ENCODE measurements at places on chromosomes 2 and 18.

DNA sequence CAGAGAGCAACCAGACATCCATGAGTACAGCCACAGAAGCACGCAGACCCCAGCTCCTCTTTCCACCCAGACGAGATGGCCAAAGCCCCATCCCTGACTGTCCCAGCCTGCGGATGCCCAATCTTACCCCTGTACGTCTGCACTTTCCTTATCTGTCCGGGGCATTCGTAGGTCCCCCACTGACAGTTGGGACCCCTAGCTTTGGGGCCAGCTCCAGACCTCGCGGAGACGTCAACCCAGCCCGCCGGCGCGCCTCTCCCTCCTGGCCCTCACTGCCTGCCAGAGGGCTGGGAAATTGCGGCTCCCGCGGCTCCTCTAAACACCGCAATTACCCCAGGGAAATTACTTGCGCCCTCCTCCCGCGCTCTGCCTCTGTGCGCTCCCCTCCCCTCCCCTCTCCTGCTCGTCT lies 2.3 kb downstream of the ECEL1 start:
- DNase-seq, result no peak

GRCh38 chr2:85756195-85756594 lies 2.4 kb downstream of the ATOH8 start:
- DNase-seq, result no peak

GRCh38 chr2:199312931-199313330 lies 144.8 kb downstream of the SATB2 start:
- DNase-seq, result no peak

DNA sequence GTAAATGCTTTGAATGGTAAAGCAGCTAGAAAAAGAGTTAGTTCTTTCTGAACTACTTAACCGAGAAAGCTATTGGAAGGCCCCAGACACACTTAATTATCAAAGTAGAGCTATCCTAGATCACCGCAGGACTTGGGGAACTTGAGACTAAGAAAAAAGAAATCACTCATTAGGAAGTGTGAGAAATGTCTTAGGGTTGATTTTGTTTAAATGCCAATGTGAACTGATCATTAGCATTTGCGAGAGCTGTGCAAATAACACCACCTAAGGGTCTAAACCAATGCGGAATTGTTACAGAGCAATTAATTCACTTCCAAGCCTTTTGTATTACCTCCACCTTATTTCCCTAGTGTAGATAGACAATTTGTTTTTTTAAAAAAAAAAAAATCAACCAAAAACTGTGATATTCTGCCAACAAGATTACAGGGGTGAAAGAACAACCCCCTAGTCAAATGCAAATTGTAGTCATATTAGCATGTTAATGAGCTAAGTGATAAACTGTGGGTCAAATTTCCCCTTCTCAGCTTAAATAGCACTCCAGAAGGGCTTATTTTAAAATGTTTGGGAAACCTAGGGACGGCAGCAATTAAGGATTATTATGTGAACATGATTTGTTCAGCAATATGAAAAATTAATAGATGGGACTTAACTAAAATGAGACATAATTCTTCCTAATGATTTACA lies 246.2 kb upstream of the STON1 start:
- no peak for DNase-seq

- no peak for DNase-seq
These were observed 93.3 kb downstream of the ALPK2 start for GRCh38 chr18:58535340-58536201.

DNA sequence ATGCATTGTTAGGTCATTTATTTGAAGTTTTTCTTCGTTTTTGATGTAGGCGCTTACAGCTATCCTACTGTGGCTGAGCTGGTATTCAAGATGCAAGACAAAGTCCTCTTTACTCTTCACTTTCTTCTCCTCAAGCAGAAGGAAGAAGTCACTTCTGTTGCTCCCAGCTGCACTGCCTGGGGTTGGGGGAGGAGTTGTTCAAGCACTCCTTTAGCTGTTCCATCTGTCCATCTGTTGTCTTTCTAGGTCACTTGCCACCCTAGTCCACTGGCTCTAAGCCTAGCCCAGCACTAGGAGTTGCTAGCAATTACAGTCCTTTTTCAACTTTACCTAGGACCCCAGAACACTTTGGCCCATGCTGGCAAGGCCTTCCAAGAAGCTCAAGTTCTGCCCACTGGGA lies 200.6 kb upstream of the RBMS1 start:
- DNase-seq, result no peak

DNA sequence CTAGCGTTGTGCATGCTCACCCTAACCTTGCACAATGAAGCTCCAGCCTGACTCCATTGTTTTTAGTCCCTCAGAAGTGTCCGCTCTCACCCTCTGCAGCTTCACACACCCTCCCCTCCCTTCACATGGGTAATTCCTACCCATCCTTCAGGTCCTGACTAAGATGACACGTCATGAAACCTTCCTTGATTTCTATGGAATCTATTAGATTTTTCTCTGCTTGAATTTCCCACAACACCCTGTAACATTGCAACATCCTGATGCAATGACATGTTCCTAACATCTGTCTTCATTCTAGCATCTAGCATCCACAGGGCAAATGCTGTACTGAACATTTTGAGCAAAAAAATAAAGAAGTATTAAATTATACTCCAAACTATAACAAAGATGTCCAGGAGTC lies 77.0 kb upstream of the PID1 start:
- no peak for DNase-seq

DNA sequence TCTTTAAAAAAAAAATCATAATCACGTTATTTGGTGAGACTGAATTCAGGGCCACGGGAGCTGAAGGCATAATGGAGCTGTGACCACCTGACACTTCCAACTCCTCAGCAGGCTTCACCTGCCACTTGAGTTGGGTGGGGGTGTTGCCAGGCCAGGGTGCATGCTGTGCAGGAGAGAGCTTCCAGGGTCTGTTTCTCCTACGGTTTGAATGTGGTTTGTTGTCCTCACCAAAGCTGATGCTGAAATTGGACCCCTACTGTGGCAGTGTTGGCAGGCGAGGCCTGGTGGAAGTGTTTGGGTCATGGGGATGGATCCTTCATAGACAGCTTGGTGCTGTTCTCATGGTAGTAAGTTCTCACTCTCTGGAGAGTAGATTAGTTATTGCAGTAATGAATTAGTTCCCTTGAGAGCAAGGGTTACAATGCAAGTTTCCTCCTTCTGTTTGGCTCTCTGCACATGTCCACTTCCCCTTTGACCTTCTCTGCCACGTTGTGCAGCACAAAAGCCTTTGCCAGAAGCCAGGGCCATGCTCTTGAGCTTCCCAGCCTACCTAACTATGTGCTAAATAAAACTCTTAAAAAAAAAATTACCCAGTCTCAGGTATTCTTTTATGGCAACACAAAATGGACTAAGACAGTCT lies 38.3 kb upstream of the ANKRD44 start:
- DNase-seq, result no peak

GRCh38 chr2:133817680-133818566 lies 249.7 kb upstream of the NCKAP5 start:
- no peak for DNase-seq

DNA sequence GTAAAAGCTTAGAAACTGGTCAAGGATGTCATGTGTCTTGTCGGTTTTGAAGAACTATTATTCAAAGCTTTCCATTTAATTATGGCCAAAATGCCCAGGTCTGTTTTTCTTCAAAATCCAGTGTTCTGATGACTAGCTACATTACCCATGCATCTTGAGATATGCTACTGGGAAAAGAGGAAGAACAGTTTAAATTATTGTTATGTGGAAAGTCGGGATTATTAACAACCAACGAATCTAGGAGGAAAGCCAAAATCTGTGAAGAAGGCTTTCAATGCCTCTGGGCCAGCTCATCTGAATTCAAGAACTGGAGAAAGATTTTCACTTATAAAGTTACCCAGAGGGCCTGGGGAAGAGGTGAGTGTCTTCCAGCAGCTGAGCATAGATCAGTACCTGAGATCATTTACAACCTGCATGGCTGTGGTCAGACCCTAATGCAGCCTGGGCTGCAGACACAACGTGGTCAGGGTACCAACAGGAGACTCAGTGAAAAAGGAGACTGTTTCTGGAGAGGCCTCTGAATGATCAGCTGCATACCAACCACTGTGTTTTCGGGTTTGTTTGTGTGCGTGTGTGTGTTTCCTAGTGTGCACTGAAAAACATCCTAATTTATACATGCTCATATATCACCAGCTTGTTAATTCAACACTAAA lies 308.5 kb downstream of the NRXN1 start:
- no peak for DNase-seq

GRCh38 chr2:71299507-71299906 lies 32.1 kb upstream of the ZNF638 start:
- no peak for DNase-seq

GRCh38 chr18:6281874-6282273 lies 132.8 kb downstream of the L3MBTL4 start:
- DNase-seq, result no peak

DNA sequence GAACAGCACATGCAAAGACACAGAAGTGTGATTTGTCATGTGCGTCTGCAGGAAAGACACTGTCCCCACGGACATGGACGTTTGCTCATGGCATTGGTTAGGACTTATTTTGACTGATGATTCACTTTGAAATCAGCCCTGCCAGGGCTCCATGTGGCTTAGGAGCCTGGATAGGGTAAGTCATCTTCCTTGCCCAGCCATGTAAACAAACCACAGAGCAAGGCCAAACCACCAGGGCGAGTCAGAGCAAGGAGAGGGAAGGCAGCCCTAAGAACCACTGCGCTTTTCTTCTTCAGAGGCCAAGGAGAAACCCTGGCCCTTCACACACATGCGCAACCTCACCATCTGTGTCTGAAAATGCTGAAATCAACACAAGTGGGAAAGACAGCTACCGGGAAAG lies 88.8 kb downstream of the GFPT1 start:
- no peak for DNase-seq

DNA sequence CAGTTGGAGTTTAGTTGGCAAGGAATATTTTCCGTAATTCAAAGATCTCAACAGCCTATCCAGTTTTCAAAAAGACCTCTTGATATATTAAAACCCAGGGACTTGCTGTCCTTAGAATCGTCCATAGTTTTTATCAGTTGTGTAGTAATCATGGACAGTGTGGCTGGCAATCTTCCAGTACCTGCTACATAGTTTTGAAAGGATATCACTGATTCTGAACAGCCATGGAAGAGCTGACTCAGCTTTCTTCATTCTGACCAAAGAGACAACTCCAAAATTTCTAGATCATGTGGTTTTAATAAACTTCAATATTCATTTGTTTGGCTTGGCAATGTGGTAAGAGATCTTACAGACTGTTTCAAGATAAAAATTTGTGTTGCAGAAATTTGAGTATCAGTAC lies 616.7 kb downstream of the TDRD15 start:
- DNase-seq, result no peak

DNA sequence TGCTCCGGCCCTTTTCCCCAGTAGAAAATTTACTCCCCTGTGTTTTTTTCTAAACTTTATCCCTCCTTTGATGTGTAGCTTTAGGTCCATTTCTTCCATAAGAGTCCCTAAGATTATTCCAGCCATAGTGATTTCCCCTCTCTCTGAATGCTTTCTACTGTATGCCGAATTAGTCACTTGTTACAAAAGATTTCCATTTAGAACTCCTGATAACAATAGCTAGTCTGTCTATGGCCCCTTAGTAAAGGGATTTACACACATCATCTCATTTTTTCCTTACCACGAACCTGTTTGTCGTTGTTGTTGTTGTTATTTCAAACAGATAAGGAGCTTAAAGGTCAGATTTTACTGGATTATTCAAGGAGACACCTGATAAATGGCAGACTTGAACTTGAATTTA lies 256.1 kb downstream of the PAX3 start:
- DNase-seq, result no peak

GRCh38 chr2:206096876-206097275 lies 10.9 kb upstream of the INO80D start:
- DNase-seq, result no peak

GRCh38 chr2:104528101-104528500 lies 325.8 kb upstream of the POU3F3 start:
- DNase-seq, result no peak

DNA sequence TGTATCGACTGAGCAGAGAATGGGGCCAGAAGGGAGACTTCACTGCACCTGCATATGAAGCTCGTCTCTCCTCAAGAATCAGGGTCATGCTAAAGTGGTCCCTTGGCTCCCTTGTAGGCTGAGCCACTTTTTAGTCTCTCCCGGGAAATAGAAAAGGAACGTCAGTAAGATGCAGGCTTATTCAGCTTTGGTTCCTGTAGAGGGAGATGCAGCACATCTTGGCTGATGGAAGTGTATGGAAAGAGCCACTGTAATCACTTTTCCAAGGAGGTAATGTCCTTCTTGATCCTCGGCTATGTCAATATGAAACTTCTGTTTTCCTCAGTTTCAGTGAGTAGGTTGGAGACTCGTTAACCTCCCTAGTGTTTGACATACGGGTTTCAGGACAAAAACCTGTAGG lies 235.2 kb downstream of the GCA start:
- no peak for DNase-seq

- DNase-seq, result no peak
These were observed 185.2 kb upstream of the SLC14A2 start for GRCh38 chr18:45430041-45430440.

DNA sequence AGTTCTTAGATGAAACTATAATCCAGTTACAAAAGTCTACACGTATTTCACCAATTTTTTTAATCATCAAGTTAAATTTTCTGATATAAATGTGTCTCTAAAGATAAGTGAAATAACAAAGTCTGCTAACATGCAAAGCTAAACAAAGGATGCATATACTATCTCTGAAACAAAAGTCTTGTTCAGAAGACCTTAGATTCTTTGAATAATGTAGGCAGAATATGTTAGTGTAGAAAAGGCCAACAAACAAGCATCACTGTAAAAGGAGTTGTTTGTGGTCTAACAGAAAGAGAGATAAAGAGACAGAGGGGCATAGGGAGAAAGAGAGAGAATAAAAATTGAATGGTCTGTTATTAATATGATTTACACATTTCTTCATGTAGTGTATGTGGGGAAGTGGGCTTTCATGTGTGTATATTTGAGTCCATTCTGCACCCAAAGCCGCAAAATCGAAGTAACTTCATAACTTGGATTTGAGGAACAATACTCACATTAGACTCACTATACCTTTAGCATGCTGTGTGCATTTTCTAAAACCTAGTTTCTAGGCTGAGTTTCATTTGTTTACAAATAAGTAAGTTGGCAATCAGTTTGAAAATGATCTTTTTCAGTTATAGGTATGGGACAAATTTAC lies 734.8 kb upstream of the REG3G start:
- DNase-seq, result no peak

GRCh38 chr18:49651033-49651432 lies 89.2 kb downstream of the LIPG start:
- DNase-seq, result no peak

- DNase-seq, result no peak
These were observed 52.7 kb upstream of the SCYGR2 start for GRCh38 chr2:227545990-227546389.

DNA sequence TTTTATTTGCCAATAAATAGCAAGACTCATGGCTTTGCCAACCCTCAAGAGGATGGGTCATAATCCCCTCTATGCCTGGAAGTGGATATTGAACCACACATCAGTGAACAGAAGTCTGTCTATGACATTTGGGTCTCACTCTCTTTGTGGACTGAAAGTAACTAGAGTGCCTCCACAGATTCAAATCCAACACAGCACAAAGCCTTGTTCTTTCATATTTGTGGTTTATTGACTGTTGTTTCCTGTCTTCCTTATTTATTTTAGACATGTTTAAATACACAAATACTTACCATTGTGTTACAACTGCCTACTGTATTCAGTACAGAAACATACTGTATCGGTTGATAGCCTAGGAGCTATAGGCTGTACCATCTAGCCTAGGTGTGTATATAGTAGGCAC lies 121.9 kb downstream of the TSN start:
- no peak for DNase-seq

GRCh38 chr2:221420245-221420644 lies 151.9 kb downstream of the EPHA4 start:
- no peak for DNase-seq

All from activated CD4-positive, alpha-beta T cell treated with anti-CD3 and anti-CD28 coated beads for 24 hours (primary cell).